NCI-H1436 (cell line): ENCODE measurements at places on chromosomes 6 and 20.

DNA sequence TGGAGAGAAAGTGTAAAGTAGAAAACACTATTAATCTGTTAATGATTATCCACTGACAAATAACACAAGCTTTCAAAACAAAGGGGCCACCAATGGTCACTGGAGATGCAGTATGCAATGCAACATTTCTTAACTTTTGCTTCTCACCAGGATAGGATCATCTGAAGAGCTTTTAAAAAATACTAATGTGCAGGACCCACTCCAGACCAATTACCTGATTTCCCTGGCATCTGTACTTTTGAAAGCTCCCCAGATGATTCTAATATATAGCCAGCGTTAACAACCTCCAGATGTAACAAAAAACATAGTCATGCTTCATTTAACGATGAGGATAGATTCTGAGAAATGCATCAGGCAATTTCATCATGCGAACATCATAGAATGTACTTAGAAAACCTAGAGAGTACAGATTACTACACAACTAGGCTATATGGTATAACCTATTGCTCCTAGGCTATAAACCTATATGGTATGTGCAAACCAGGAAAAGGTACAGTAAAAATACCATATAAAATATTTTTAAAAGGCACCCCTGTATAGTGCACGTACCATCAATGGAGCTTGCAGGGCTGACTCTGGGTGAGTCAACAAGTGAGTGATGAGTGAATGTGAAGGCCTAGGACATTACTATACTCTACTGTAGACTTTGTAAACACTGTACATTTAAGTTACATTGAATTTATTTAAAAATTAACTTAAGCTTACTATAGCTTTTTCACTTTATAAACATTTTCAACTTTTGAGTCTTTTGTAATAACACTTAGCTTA lies 69.2 kb downstream of the ATG5 start:
- no peak for DNase-seq

- DNase-seq = no peak
Observed at GRCh38 chr6:57822896-57823358, 505.5 kb downstream of the PRIM2 start.

- DNase-seq = no peak
Observed at GRCh38 chr6:45420083-45420908, 42.6 kb upstream of the SUPT3H start.

- no peak for DNase-seq
Observed at GRCh38 chr6:108806665-108807064, 41.6 kb upstream of the ARMC2 start.

DNA sequence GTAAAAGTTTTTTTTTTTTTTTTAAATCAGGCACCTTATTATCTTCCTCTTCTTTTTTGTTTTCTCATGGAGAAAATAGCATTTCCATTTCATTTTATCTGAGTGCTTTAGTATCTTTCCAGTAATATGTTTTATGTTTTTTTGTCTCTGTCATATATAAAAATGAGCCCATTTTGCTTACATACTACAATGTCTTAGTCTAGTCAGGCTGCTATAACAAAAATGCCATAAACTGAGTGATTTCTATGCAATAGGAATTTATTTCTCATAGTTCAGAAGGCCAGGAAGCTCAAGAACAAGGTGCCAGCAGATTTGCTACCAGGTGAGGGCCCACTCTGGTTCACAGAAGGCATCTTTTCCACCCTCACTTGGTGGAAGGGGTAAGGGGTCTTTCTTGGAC lies 35.7 kb upstream of the AIG1 start:
- no peak for DNase-seq

- DNase-seq = no peak
Observed at GRCh38 chr20:38779247-38780097, 26.0 kb upstream of the PPP1R16B start.

DNA sequence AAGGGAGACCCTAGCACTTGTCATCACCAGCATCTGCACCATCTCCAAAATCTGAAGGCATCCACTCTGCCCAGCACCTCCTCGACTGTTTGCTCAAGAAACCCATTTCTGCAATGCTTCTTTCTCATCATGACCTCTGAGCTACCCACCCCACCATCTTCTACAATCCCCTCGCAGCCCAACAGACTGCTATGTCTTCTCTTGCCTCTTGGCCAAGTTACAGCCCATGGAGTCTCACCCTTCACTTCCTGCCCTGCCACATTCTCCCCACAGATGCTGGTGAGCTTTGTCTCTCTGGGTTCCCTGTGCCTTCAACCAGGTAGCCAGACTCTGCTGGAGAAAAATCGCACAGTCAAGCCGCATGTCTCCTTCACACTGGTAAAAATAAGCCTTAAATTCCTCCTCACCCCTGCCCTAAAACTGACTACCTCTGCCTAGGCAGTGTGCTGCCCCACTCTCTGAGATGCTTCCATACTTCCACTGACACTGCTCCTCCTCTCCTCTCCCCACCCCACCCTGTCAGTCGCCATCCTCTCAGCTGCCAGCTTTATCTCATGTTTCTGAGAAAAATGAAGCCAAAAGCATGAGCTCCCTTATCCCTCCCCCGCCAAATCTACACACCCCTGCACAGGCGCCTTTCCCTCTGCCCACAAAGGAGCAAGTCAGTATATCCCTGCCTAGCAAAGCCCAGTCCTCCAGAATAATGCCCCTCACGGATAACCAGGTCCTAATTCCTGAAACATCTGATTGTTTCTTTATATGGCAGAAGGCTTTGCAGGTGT lies 2.3 kb upstream of the TXNDC5 start:
- DNase-seq = no peak

DNA sequence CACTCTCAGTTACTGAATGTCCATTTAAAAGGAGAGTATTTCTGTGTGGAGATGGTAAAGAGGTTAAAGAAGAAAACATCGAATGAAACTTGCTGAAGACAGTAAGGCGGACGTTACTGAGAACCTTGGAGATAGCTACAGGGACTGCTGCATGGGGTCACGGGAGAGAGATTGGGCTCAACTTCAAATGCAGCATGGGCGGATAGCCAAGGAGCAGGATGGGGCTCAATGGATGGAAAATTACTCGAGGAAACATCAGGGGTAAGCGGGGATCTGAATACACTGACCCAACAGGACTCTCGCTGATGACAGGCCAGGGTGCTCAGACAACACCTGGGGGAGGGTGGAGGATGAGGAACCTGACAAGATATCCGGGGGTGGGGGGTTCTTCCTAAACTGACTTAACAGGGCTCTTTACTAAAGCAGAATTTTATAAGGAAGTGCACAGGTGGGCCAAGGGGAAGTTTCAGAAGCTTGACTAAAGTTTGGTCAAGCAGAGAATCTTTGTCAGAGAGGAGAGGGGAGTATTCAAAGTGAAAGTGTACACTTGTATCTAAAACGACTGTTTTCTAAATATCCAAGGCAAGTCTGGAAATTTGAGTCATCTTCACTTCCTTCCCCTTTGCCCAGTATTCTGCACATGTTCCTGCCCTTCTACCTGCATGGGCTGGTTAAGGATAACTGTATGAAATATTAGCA lies 22.8 kb downstream of the ECT2L start:
- no peak for DNase-seq

DNA sequence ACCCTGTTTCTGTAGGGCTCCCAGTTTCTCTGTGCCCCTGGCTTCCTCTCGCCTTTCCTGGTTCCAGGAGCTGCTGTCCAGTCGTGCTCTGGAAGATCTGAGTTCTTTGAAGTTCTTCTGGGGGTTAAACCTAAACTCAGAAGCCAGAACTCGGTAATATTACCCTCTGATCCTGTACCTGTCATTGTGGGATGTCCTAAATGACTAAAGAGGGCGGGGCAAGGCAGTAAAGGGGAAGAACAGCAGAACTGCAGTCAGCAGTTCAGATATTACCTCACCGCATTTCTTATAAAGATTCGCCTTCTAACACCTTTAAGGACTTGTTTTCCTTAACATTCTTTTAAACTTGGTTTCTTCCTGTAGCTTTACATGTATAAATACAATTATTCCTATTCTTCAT lies 63.9 kb downstream of the FAM120B start:
- no peak for DNase-seq

DNA sequence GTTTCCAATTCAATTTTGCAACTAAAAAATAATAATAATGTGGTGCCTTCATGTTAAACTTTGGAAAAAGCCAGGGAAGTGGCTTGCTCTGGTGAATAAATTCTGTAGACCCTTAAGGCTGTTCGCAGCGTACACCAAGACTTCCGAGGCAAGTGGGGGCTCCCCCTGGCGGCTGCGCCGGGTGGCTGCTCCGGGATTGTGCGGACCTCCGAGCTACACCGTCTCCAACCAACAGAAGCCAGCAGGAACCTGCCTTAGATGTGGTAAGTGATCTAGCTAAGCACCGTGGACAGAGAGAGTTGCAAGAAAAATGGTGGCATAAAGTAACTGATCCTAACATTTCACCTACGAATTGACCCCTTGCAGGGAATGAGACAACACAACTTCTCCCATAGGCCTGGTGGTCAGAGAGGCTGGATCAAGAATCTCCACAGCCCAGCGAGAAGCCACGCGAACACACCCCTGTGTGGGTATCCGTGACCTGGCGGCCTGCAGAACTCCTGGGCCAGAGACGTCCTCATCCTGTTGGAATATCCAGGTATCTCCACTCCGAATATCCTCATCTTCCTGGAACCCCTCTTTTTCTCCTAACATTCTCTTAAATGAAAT lies 69.6 kb downstream of the TBXT start:
- no peak for DNase-seq

- DNase-seq = no peak
Observed at GRCh38 chr6:87344731-87345130, at the start of gene C6orf163. Gene C6orf163, plus strand, starts transcription at chr6:87344813. Its CDS starts 287 bp downstream, at chr6:87345100.

DNA sequence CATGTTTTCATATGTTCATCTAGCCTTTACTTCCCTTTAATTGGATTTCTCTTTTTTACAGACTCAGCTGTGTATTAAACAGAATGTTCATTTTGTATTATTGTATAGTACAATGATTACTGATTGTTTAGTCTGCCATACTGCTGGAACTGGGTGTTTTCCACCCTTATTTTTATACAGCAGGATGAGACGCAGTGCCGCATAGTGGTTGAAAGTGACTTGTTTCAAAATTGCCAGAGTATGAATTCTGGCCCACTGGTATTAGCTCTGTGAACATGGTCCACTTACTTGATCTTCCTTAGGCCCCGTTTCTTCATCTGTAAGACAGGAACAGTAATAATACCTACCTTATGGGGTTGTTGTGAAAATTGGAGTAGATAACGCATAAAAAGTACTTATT lies 22.1 kb downstream of the AFDN start:
- no peak for DNase-seq
